ENCODE measurements at places on chromosomes 13 and 19. TPM values are rescaled to one million over a fixed set of nuclear protein-coding genes. Genes with fewer than 3 reads are reported as not detected.

DNA sequence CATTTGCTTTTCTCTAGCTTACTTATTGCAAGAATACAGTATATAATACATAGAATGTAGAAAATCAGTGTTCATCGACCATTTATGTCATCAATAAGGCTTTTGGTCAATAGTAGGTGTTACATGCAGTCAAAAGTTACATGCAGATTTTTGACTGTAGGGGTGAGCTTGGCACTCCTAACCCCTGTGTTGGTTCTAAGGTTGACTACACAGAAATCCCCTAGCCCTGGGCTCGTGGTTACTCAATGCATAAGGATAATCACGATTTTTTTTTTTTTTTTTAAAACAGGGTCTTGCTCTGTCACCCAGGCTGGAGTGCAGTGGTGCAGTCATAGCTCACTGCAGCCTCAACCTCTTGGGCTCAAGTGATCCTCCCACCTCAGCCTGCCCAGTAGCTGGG is 4.0 kb upstream of the NWD1 start:
- no peak for DNase-seq

DNA sequence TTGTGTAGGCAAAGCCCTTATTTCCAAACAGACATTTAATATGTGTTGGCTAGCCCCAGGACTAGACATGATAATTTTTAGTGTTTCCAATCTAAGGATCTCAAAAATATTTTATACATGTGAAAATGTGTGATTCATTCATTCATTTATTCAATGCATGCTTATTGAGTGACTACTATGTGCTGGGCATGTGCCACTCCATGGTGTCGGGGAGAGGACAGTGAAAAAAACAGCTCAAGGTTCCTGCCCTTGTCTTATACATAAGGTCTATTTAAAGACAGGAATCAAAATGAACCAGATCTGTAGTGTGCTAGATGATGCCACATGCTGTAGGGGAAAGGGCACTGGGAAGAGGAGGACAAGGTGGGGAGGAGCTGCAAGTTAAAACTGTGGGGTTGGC is 36.5 kb downstream of the GJA3 start:
- DNase-seq: no peak

DNA sequence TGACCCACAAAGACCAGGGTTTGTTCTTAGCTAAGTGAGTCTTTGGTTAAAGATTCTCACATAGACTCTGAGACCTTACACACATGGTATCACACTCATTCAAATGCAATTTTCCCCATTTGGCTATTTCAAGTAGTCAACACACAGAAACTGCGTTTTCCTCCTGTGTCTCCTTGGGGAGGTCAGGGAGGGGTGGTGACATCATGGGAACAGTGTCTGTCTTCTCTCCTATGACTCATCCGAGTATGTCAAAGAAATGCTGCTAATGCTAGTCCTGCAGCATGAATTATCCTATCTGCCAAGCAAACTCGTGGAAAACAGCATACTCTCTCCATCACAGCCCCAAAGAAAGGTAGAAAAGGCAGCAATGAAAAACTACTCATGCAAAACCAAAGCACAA is 100.2 kb downstream of the ENOX1 start:
- no peak for DNase-seq

- DNase-seq: no peak
Measured at GRCh38 chr13:97107815-97108529, 113.7 kb upstream of the OXGR1 start.

DNA sequence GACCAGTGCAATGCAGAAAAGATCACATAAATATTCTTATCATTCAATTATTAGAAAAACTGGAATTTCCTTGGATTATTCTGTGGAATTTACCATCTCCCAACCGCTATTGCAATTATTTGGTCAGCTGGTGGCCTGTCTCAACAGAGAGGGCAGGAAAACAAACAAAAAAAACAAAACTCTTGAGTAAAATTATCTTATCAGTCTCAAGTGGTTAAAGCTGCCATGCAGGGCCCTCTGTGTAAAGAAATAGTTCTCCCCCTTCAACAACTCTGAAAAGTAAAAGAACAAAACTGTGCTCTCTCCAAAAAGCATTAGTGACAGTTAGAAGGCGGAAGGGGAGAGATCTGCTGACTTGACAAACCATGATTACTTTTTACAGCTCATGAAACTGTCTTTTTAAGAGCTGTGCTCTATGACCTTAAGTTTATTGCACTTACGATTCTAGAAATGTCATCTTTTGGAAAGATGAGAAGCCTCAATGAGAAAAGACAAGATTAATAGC is 152.3 kb downstream of the DLEU7 start:
- DNase-seq: no peak

- no peak for DNase-seq
Measured at GRCh38 chr19:33612928-33613619, 8.7 kb upstream of the CHST8 start.

- DNase-seq: no peak
Measured at GRCh38 chr19:32779082-32779481, 59.5 kb downstream of the TDRD12 start.

GRCh38 chr13:59261928-59262488 is 901.7 kb downstream of the DIAPH3 start:
- DNase-seq: no peak

- DNase-seq: no peak
Measured at GRCh38 chr19:4014541-4015491, 7.3 kb downstream of the PIAS4 start.

GRCh38 chr13:108835083-108835482 is 205.7 kb downstream of the MYO16 start:
- no peak for DNase-seq

GRCh38 chr13:80116107-80116506 is 224.8 kb downstream of the SPRY2 start:
- no peak for DNase-seq

DNA sequence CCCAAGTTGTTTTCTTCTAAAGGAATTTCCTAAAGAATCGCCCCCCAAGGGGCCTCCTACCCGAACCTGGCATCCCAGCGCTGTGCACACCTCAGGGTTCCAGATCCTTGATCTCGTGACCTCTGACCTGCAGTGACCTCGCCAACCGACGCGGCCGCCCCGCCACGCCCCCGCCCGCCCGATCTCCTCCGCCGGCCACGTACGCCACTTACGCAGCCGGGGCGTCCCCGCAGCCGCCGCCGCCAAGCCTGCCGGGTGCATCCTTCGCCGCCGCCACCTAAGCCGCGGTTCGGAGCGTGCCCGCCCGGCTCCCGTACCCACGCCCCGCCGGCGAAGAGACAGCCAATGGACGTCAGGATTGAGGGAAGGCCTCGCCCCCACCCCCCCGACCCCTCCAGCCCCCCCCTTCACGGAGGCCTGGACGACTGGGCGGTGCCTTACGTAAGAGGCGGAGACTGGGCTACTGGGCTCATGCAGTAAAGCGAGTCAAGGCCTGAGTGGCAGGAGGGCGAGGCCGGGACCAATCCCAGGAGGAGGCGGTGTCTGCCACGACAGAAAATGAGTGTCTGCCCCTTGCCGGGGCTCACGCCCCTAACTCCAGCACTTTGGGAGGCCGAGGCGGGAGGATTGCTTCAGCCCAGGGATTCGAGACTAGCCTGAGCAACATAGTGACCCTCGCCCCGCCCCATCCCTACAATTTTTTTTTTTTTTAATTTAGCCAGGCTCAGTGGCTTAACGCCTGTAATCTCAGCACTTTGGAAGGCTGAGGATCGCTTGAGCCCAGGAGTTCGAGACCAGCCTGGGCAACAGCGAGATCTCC is at the start of gene YIF1B:
YIF1B (minus strand) TSS at position 291 of the 820 bp plus-strand sequence; CDS start at position 261, 30 bp downstream.
- peak; percentile 80 for DNase-seq

- no peak for DNase-seq
Measured at GRCh38 chr13:24911133-24911908, 147.4 kb downstream of the RNF17 start.

DNA sequence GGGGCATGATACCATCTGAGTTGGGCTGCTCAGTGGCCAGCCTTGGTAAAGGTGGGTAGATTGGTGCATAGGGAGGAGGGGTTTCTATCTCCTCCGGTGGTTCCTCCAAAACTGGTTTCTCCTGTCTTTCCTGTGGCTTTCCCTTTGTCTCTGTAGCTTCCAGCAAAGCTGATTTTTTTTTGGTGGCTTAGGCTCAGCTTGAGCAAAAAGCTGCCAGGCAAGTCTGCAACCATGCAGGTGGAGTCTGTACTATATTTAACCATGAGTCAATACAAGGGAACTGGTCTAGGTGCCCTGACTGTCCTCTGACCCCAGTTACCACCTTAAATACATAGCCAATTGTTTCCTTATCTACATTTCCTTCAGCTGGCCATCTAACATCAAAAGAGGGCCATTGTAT is 64.0 kb upstream of the ZNF681 start:
- no peak for DNase-seq

DNA sequence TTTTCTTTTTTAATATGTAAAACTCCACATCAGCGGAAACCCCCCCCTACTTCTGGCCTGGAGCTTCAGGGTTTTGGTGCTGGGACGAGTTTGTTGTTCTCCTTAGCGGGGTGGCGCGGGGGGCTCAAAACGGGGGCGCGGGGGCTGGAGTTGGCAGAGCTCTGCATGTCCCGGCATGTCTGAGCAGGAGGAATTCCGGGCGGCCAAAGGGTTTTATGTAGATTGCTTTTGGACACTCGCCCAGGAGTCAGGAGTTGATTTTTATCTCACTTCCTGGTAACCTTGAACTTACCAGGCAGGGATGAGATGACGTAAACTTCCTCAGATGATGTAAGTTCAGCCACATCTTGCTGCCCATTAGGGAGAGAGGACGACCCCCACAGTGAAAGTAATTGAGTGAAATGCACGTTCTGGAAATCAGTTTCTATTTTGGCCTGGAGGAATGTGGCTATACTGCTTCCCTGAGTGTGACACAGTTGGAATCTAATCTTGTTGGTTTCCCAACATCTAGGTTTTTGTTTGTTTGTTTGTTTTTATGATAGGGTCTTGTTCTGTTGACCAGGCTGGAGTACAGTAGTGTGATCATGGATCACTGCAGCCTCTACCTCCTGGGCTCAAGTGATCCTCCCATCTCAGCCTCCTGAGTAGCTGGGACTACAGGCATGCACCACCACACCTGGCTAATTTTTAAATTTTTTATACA is 21.0 kb upstream of the GDF15 start:
- peak; percentile 87 for DNase-seq

DNA sequence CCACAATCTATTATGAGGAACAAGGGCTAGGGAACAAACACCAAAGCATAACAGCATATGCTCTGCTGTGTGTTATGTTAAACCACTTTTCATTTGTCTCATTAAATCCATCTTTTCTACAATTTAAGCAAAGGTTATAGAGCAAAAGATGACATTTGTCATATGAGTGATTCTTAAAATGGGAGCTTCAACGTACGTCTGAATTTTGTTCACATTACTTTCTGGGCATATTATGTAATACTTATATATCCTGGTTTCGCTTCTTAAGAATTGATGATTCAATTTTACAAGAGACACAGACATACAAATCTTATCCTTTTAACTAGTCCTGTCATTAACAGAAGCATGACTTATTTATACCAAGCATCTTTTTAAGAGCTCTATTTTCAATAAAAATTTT is 3.3 kb upstream of the TPP2 start:
- DNase-seq: no peak

DNA sequence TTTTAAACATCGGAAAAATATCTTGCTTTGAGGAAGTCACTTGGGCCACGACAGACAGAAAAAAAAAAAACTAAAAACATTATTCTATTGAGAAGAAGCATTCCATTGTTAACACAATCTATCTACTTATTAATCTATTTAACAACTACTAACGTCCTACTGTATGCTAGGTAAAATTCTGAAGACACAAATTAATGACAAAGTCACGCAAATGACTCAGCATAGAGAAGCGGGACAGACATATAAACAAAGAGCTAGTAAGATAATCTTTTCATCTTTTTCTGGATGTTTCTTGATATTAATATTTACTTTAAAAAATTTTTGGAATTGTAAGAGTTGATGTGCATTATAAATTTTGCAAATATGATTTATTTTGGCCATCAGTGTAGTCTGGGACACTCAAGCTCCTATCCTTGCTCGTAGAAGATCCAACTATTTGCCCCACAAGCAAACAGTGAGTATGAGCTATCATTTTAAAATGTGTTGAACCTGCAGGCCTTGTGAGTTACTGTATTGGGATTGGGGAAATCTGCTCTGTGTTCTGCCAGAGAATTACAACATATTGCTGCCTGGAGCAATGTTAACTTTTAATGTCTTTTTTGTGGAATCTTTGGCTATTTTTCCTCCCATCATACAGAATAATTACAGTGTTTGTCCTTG is 109.1 kb downstream of the PCDH9 start:
- DNase-seq: no peak

DNA sequence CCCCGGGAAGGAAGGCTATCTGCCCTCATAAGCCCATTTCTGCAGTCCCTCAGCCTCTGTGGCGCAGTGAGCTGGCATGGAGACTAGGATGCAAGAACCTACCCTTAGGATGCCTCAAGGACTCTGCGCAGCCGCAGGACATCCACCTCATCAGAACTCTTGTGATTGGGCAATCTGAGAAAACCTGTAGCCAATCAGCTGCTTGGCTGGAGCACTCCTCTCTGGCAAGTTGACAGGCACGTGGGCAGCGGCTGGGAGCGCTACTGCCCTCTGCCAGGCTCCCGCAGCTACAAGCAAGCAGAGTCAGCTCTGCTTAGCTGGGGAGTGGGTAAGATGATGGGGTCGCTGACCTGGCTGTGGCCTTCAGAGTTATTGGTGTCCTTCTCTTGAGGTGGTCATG is 1.5 kb upstream of the ECSIT start:
- no peak for DNase-seq

- DNase-seq: no peak
Measured at GRCh38 chr13:23427342-23427843, 6.1 kb downstream of the SACS start.

DNA sequence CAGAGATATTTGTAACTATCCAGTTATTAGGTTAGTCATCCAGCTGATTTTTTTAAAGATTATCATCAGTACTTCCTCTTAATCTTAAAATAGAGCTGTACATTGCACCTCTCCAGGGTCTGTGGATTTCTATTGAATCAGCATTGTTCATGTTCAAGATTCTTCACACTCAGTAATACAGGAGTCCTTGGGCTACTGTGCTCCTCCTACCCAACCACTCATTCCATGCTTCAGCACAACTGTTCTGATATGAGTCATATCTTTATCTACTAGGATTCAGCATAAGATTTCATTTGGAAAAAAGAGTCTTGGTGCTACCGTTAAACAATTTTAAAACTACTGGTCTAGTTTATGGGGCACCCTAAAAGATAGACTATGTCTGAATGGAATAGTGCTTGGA is 357.8 kb downstream of the DCT start:
- no peak for DNase-seq

- DNase-seq: no peak
Measured at GRCh38 chr13:99353836-99354235, 46.6 kb upstream of the GPR183 start.

KIR2DL4 gene
- polyA plus RNA-seq: not detected

ZNF99 gene
- 1.1 TPM for polyA plus RNA-seq

CIC gene
- polyA plus RNA-seq: 42.0 TPM

TGDS gene
- polyA plus RNA-seq: 23.7 TPM

VSIG10L gene
- 3.5 TPM for polyA plus RNA-seq

GRIN2D gene
- polyA plus RNA-seq: 0.35 TPM

SLC6A16 gene
- polyA plus RNA-seq: 2.4 TPM

GPATCH1 gene
- polyA plus RNA-seq: 13.2 TPM

PALM gene
- 62.7 TPM for polyA plus RNA-seq

JAK3 gene
- polyA plus RNA-seq: 2.1 TPM

SIGLEC10 gene
- polyA plus RNA-seq: 1.0 TPM

TPT1 gene
- polyA plus RNA-seq: 6,931 TPM
